ENCODE measurements at places on chromosomes 5 and 9. TPM values are rescaled to one million over a fixed set of nuclear protein-coding genes. Genes with fewer than 3 reads are reported as not detected.

Gene TTC16
- total RNA-seq, result not detected

Gene SLC36A2
- total RNA-seq, result not detected

Gene PCDHA6
- total RNA-seq, result 0.48 TPM

Gene CYLC2
- not detected for total RNA-seq

Gene ABITRAM
- 2.2 TPM for total RNA-seq

Gene ADAM19
- total RNA-seq, result 1.1 TPM

Gene PCDHGA1
- not detected for total RNA-seq

Data from tracheal epithelial cell (primary cell).